ENCODE measurements at places on chromosomes 3 and 15. TPM values are rescaled to one million over a fixed set of nuclear protein-coding genes. Genes with fewer than 3 reads are reported as not detected.

- H3K27me3 ChIP-seq: peaks cover 66% of the 10 kb centered on the region
- H3K4me3 ChIP-seq: no peak overlapping the region
- DNase-seq: peak; percentile 58
These were observed 5.3 kb downstream of the FGD5 start for GRCh38 chr3:14823910-14824629.

- peaks cover 11% of the 10 kb centered on the region for H3K36me3 ChIP-seq
- DNase-seq: no peak
- H3K4me1 ChIP-seq: peaks cover 21% of the 10 kb centered on the region
- H3K4me3 ChIP-seq: no peak overlapping the region
- H3K27me3 ChIP-seq: no peaks in the 10 kb centered on the region
- no peak overlapping the region for H3K27ac ChIP-seq
These were observed 56.4 kb upstream of the ACTC1 start for GRCh38 chr15:34851751-34852150.

The STARD9 gene
- 13.6 TPM for total RNA-seq

- H3K27me3 ChIP-seq: no peaks in the 10 kb centered on the region
- DNase-seq: no peak
- peak overlapping the region; percentile 100 for H3K27ac ChIP-seq
- H3K36me3 ChIP-seq: no peaks in the 10 kb centered on the region
- peaks cover 64% of the 10 kb centered on the region for H3K4me1 ChIP-seq
These were observed 1.4 kb upstream of the BCL6 start for GRCh38 chr3:187746442-187747281.

DNA sequence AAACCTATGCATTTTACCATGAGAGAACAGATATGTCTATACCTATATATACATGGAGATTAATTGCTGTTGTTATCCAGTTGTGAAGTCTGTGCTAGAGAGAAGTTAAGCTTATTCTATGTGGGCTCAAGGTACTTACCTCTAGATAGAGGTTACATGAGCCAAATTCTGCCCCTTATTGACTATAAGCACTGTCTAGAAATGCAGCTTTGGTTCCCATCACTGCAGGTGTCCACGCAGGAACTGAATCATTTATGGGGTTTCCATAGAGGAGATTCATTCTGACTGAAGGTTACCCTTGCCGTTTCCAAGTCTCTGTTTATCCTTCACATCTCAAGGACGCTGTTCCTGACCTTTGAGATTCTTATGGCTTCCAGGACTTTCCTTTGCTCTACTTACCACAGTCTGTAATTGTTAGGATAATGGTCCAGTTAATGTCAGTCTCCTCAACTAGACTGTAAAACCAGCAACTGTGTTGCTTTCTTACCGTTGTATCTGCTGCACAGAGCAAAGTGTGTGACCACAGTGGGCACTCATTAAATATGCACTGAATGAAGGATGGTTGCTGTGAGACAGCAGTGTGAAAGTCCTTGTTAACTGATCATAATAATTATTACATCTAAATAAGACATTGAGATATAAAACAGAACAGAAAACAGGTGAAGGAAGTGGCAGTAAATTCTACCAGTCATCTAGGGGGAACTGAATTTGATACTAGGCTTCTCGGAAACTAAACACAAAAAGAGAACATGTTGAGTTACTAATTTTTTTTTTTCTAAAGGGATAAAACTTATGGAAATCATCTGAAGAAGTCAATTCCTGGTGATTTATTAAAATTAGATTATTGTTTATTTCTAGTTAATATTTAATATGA, 44.0 kb upstream of the BCL6 start:
- DNase-seq: no peak
- no peak overlapping the region for H3K27ac ChIP-seq
- H3K4me1 ChIP-seq: no peaks in the 10 kb centered on the region
- peaks cover 3% of the 10 kb centered on the region for H3K27me3 ChIP-seq
- H3K36me3 ChIP-seq: no peaks in the 10 kb centered on the region

GRCh38 chr15:69648212-69648611, 195.6 kb downstream of the RPLP1 start:
- peaks cover 12% of the 10 kb centered on the region for H3K4me1 ChIP-seq
- DNase-seq: no peak
- peak overlapping the region; percentile 27 for H3K4me3 ChIP-seq
- peaks cover 9% of the 10 kb centered on the region for H3K36me3 ChIP-seq
- no peak overlapping the region for H3K27ac ChIP-seq

- peaks cover 41% of the 10 kb centered on the region for H3K36me3 ChIP-seq
- DNase-seq: no peak
- no peak overlapping the region for H3K4me3 ChIP-seq
- no peak overlapping the region for H3K27ac ChIP-seq
- peaks cover 1% of the 10 kb centered on the region for H3K4me1 ChIP-seq
- H3K27me3 ChIP-seq: no peaks in the 10 kb centered on the region
These were observed 77.5 kb downstream of the KLHL25 start for GRCh38 chr15:85717212-85717611.

The C2CD4B gene
- total RNA-seq: not detected

GRCh38 chr3:169159726-169160125, 503.8 kb downstream of the MECOM start:
- H3K4me1 ChIP-seq: peaks cover 7% of the 10 kb centered on the region
- DNase-seq: no peak
- H3K27ac ChIP-seq: no peak overlapping the region
- no peaks in the 10 kb centered on the region for H3K27me3 ChIP-seq
- H3K36me3 ChIP-seq: no peaks in the 10 kb centered on the region

DNA sequence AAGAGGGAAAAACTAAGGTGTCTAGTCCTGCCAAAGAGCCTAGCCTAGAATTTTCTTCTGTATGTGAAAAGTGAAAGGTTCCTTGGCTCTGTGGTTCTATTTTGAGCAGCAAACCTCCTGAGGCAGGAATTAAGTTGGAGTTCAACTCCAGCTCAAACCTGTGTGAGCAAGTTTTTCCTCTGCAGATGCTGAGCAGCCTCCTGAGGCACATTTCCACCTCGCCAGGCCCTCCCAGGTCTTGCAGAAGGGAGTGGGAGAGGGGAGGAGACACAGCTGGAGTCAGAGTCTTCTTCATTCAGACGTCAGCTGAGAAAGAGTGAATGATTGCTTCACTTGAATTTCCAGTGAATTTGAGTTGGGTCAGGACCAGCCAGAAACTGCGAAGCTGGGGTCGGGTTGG, 69.5 kb upstream of the ETV5 start:
- no peak overlapping the region for H3K27ac ChIP-seq
- peaks cover 14% of the 10 kb centered on the region for H3K4me1 ChIP-seq
- H3K36me3 ChIP-seq: peaks cover 3% of the 10 kb centered on the region
- H3K4me3 ChIP-seq: no peak overlapping the region
- peaks cover 2% of the 10 kb centered on the region for H3K27me3 ChIP-seq

GRCh38 chr3:14988988-14989394, 41.6 kb downstream of the NR2C2 start:
- DNase-seq: no peak
- peak overlapping the region; percentile 34 for H3K27ac ChIP-seq
- H3K36me3 ChIP-seq: peaks cover 5% of the 10 kb centered on the region

DNA sequence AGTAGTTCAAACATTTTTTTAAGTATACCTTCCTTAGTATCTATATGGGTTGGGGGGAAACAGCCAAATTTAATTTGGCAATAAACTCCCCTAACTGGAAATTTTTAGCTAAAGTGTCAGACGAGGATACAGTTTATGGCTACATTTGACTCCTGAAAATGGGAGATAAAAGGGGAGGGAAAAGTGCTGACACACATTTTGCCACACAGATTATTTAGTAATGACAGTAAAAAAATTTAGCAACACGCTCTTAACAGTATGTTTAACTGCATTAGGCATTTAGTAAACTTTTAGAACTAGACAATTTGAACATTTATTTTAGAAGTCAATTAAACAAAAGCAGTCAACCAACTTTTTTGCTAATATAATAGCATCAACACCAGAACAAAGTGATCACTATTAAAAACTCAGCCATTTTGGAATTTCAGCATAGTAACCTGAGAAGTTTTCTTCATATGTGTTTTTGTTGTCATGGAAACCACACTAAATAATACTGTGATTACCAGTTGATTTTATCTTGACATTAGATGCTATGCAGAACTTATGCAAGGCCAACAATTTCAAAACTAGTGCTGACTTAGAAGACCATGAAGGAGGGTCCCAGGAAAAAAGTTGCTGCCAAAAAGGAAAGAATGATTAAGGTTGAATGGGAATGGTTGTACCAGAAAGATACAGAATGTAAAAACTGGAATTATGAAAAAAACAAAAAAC, 47.0 kb upstream of the TFG start:
- no peak overlapping the region for H3K27ac ChIP-seq
- peaks cover 34% of the 10 kb centered on the region for H3K27me3 ChIP-seq
- H3K4me1 ChIP-seq: no peaks in the 10 kb centered on the region
- DNase-seq: no peak

The MOBP gene
- total RNA-seq: not detected

DNA sequence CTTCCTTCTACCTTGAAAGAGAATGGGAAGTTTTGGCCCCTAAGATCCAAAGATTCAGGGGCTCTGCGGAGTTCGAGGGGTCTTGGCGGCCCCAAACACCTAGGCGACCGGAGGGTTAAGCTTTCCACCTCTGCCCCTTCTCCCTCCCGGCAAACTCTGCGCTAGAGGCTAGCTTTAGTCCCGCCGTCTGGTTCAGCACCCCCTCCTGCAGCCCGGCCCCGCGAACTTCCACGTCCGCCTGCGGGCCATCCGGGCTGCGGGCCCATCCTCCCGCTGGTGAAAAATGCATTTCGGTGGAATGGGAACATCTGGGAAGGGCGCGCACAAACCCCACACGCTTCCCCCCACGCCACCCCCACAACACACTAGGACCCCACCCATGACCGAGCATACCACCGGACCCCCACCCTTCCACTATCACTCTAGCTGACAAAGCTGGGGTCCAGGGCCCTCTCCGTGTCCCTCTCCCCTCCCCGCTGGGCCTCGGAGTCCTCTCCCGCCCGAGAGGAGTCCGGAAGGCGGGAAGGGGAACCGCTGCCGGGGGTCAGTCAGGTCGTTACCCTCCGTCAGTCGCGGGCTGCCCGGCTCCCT, 1.0 kb downstream of the SHOX2 start:
- no peak overlapping the region for H3K27ac ChIP-seq
- peaks cover 4% of the 10 kb centered on the region for H3K36me3 ChIP-seq
- peaks cover 39% of the 10 kb centered on the region for H3K4me1 ChIP-seq
- H3K27me3 ChIP-seq: peaks cover 75% of the 10 kb centered on the region

DNA sequence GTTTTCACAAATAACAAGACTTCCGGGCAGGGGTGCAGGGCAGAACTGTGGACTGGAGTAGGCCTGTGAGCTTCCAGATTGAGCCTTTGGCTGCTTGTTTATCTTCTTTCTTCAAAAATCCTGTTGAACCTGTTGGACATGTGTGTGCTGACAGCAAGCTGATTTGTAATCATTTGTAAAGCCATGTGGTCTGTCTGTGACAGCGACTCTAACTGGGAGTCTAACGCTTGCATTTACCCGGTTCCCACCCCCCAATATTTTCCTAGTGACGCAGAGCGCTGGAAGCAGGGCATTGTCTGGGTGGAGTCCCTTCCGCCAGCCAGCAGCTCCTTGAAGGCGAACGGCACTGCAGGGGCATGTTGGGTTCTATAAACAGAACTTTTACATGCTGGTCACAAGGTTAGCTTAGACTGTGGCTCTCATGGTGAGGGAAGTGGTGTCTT, 85.7 kb upstream of the MYZAP start:
- H3K4me1 ChIP-seq: peaks cover 94% of the 10 kb centered on the region
- no peak for DNase-seq
- H3K27ac ChIP-seq: peak overlapping the region; percentile 94
- peak overlapping the region; percentile 13 for H3K4me3 ChIP-seq
- H3K36me3 ChIP-seq: no peaks in the 10 kb centered on the region
- no peaks in the 10 kb centered on the region for H3K27me3 ChIP-seq

The EIF2B5 gene
- 31.8 TPM for total RNA-seq

DNA sequence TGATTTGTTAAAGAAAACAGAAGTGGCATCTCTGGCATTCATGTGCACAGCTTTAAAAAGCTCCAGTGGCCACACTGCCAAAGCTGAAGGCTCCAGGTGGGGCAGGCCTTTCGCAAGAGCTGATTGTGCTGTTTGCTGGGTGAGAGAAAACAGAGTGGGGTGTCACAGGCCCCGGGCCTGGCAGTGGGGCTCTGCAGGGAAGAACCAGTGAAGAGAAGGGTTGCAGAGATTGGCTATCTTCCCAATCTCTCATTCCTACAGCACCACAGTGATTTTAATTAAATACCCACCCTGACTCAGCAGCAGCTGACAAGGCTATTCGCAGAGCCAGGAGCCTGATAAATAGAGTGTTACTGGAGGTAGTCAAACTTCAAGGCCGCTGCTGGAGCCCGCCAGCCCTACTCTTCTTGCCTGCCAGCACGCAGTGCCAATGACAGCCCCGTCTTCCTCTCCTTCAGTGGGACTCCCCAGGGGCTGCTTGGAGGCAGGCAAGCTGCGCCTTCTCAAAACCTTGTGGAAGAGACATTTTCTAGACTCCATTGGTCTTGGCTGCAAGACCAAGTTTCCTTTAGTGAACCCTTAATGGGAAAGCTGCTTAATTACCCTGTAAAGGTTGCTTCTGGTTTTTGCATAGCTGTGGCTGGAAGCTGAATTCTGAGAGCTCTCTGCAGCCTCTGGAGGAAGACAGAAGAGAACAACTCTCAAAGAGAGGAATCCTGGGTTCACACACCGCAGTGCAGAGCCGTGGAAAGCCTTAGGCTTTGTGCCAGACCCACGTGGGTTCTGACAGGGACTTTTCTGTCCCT, 225.8 kb upstream of the SLCO3A1 start:
- H3K27me3 ChIP-seq: no peaks in the 10 kb centered on the region
- no peak for DNase-seq
- H3K4me1 ChIP-seq: no peaks in the 10 kb centered on the region

DNA sequence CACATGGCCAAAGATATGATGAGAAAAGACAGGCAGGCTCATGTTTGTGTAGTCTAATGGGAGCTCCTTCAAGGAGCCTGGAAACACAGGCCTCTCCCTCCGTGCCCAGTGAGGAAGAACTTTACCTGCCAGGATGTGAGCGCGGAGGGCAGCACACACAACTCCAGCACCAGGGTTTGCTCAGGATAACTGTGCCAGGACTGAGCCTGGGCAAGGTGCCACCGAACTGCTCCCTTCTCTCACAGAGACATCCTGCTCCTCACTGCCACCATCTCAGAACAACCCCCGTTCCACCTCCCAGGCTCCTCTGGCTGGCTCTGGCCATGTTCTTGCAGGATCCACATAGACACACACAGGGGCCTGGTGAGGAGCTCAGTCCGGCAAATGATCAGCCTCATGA, 87.4 kb downstream of the NUP210 start:
- H3K27me3 ChIP-seq: peaks cover 3% of the 10 kb centered on the region
- peaks cover 6% of the 10 kb centered on the region for H3K4me1 ChIP-seq
- DNase-seq: no peak
- no peaks in the 10 kb centered on the region for H3K36me3 ChIP-seq
- no peak overlapping the region for H3K27ac ChIP-seq
- no peak overlapping the region for H3K4me3 ChIP-seq

- no peaks in the 10 kb centered on the region for H3K27me3 ChIP-seq
- peak overlapping the region; percentile 96 for H3K27ac ChIP-seq
- H3K36me3 ChIP-seq: peaks cover 23% of the 10 kb centered on the region
- H3K4me1 ChIP-seq: peaks cover 16% of the 10 kb centered on the region
These were observed 25.8 kb downstream of the USP4 start for GRCh38 chr3:49313896-49314688.
